AG09319 (cell line): ENCODE measurements at places on chromosomes 1 and 21.

DNA sequence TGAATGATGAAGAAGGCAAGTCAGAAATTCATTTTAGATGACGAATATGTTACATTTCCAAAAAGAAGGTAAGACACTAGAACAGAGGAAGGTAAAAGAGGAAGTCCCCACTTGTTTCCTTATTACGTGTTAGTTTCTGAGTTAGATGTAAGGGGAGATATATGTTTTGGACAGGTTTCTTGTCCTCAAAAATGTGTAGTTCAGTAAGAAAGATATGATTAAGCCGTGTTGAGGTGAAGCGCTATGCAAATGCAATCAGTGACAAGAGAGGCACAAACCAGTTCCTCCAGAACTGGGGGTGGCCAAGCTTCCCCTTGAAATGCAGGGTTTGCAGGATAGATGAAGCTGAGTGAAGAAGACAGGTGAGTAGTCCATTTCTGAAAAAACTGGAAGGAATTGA, 293.3 kb upstream of the RUNX1 start:
- DNase-seq: no peak

DNA sequence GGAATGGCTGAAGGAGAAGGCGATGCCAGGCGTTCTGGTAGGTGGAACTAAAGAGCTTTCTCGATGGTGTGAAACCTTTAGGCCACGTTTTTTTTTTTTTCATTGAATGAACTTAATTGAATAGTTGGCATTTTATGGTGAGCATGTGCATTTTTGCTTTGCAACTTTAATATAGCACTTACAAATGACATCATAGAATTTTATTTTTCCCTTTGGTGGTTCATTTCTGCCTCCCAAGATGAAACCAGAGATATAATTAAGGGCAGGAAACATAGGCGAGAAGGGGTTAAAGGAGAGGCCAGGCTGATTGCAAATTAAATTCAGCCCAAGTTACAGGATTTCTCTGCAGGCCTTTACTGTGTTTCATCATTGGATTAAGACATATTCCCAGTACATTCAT, 85.5 kb upstream of the L1TD1 start:
- DNase-seq: no peak

GRCh38 chr1:59701376-59701775, 113.4 kb upstream of the HOOK1 start:
- no peak for DNase-seq

- no peak for DNase-seq
These were observed 33.2 kb downstream of the KCND3 start for GRCh38 chr1:111956155-111956771.

GRCh38 chr1:6803357-6803756, 18.1 kb downstream of the CAMTA1 start:
- no peak for DNase-seq

- no peak for DNase-seq
These were observed 17.1 kb upstream of the KLHDC8A start for GRCh38 chr1:205373798-205374175.

GRCh38 chr1:12142141-12142823, 24.5 kb upstream of the TNFRSF1B start:
- DNase-seq: no peak

DNA sequence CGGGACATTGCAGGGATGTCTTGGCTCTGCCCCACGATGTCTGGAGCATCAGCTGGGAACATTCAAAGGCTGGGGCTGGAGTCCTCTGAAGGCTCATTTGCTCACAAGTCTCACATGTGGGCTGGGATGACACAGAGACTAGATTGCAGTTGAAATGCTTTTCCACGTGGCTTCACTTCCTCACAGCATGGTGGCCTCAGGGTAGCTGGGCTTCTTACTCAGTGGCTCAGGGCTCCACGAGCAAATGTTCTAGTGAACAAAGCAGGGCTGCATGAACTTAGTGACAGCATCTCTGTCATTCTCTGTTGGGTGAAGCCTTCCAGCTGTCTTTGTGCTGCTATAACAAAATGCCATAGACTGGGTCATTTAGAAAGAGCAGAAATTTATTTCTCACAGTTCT, 247.0 kb upstream of the POU3F1 start:
- no peak for DNase-seq

DNA sequence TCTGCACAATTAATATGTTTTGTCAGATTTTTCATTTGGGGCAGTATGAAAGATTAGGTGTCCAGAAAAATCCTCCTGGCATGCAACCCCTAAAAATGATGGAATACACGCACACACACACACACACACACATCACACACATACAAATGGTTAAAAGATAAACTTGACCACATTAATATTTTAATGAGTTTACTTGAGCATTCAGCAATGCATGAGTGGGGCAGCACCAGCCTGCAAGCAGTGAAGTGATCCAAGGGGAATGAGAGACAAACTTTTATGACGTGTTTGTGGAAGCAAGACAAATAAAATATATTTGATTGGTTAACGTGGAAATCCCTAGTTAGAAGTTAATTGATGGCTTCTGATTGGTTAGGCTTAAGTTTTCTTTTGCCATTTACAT, 29.1 kb upstream of the SOAT1 start:
- DNase-seq: no peak

DNA sequence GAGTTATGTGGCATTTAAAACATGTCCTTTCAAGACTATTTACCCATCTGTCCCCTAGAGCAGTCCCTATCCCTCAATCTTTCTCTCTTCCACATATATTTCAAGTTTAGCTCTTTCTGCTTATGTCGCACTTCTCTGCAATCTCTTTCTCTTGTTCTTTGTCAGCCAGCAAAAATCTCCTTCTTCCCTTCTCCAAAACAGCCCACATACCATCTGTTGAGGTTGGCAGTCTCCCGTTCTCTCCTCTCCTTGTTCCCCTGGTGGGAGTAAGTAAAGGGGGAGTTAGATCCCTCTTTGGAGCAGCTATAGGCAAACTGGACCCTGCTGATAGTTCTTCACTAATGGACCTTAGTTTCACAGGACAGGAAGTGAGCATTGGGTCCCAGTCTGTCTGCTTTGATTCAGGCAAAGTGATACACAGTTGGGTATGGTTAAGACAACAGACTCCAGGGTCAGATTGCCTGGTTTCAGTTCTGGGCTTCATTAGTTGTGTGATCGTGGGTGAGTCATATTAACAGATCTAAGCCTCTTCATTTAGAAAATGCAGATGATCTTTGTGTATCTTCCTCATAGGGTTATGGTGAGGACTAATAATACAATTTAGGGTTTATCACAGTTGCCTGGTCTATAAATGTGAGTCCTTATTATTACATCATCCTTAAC, 19.7 kb downstream of the BRINP2 start:
- DNase-seq: no peak

DNA sequence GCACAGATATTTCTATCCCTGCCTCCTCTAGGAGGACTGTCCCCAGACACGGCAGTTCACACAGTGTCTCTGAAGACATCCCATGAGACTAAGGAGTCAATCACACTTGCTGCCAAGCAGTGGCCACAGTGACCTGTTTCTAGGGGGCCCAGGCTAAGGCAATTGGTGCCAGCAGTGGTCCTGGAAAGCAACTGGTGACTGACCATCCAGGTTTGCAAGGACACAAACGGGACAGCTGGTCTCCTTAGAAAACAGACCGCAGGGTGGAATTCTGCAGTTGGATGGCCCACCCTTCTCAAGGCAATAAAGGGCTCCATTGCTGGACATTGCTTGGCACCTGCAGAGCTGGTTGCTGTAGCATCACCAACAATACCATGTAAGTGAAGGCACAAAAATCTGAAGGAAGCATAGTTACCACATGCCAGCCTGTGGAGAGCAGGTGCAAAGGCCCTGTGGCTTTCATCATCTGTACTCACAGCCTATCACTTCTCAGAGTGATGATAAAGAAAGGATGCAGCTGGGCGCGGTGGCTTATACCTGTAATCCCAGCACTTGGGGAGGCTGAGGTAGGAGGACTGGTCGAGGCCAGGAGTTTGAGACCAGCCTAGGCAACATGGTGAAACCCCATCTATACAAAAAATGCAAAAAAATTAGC, 81.5 kb downstream of the STUM start:
- no peak for DNase-seq

DNA sequence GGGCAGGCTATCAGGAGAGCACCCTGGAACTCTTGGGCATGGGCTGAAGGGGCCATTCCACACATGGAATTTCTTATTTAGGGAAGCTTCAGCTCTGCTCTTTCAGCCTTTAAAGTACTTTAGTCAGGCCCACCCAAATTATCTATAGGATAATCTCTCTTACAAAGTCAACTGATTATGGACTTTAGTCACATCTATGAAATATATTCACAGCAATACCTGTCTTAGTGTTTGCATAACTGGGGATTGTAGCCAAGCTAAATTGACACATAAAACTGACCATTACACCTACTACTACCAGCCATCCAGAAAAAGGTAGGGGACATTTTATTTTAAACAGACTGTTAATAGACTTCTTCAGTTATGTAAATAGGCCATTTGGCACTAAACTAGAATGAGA, 114.9 kb upstream of the VANGL1 start:
- no peak for DNase-seq

DNA sequence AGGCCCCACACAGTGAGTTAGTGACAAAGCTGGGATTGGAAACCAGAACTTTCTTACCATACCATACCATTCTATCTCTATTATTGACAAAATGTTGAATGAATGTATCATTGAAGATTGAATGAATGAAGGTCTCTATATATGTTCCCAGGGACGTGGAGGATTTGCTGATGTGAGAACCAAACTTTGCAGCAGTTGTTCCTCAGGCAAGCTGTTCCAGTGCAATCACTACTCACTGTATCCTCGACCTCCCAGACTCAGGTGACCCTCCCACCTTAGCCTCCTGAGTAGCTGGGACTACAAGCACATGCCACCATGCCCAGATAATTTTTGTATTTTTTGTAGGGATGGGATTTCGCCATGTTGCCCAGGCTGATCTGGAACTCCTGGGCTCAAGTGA, 11.6 kb upstream of the LIN28A start:
- DNase-seq: no peak

DNA sequence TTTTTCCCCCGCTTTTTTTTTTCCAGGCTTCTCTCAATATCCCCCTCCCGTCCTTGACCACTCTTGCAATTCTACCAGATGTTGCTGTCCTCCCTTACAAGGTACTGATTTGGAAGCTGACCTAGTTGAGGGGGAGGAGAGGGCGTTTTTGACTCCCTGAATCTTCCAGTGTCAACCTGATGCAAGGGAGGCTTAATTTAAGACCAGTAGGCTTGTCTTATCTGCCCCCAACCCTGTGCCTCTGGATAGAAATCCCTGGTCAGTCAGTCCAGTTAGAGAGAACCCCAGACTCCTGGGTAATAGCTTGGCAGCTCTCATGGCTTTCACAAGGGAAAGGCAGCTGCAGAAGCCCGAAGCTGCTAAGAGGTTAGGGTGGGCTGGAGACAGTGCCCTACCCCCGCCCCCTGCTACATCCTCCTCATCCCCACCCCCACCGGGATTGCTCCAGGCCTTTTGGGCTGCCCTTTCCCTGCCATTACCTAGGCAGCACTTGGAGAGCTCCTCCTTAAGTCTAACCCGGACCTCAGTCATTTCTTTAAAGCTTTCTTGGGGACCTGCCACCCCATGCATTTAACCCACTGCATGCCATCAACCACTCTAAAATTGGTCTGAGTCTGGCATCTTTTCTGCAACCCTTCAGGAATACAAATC, 3.6 kb downstream of the ACKR1 start:
- no peak for DNase-seq

- no peak for DNase-seq
These were observed 716.4 kb upstream of the ADAMTS5 start for GRCh38 chr21:27683292-27683691.

DNA sequence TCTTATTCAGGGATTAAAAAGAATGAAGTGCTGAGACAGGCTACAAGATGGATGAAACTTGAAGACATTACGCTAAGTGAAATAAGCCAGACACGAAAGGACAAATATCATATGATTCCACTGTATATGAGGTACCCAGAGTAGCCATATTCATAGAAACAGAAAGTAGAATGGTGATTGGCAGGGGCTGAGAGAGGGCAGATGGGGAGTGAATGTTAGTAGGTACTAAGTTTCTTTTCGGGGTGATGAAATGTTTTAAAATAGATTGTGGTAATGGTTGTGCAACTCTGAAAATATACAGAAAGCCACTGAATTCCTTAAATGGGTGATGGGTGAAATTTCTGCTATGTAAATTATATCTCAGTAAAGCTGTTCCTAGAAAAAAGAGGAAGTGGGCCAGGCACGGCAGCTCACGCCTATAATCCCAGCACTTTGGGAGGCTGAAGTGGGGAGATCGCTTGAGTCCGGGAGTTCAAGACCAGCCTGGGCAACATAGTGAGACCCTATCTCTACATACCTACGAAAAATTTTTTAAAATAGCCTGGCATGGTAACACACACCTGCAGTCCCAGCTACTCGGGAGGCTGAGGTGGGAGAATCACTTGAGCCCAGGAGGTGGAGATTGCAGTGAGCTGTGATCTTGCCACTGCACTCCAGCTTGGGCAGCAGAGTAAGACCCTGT, 15.9 kb downstream of the SLC27A3 start:
- DNase-seq: peak; percentile 87

- DNase-seq: no peak
These were observed 50.8 kb upstream of the EDN2 start for GRCh38 chr1:41535276-41535675.

DNA sequence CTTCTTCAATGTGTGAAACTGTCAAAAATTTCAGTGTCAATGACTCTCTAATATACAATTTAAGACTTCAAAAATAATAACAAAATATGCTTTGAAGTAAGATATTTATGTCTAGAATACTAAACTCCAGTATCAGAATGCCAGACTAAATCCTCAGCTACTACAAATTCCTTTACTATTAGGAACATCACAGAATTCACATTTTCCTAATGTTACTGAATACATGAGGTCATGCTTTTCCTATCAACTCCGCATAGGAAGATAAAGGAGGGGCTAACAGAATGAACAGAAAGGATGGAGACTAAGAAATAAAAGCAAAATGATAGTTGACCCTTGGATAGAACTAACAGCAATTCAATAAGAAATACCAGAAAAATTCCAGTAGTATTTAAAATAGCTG, 292.7 kb downstream of the SDCCAG8 start:
- no peak for DNase-seq

GRCh38 chr1:109198043-109198695, 15.5 kb upstream of the SARS1 start:
- DNase-seq: peak; percentile 62
